ENCODE measurements at places on chromosomes 7 and 10.
A peak's percentile ranks its signal among the peaks of the same experiment; 100 is the strongest.

- no peak for DNase-seq
Observed at GRCh38 chr10:71678057-71678805, 41.3 kb downstream of the C10orf105 start.

DNA sequence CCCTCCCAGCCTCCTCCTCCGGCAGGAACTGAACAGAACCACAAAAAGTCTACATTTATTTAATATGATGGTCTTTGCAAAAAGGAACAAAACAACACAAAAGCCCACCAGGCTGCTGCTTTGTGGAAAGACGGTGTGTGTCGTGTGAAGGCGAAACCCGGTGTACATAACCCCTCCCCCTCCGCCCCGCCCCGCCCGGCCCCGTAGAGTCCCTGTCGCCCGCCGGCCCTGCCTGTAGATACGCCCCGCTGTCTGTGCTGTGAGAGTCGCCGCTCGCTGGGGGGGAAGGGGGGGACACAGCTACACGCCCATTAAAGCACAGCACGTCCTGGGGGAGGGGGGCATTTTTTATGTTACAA, 83.3 kb downstream of the PAX2 start:
- peak; percentile 15 for DNase-seq

DNA sequence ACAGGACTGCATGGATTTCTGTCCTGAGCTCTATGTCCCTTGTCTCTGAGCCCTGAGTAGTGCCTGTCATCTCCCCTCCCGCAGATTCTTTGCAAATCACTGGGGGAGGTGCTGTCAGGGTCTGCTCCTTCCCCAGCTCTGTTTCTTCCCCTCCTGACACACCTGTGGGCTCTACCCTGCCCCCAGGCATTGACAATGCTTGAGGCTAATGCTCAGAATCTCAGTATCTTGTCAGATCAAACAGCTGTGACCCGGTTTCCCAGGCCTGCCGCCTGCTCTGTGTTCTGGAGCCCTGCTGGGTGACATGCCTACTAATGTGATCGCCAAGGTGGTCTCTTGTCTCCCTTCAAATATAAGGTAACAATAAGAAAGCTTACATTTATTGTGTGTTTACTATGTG, 209.0 kb downstream of the POU6F2 start:
- no peak for DNase-seq

DNA sequence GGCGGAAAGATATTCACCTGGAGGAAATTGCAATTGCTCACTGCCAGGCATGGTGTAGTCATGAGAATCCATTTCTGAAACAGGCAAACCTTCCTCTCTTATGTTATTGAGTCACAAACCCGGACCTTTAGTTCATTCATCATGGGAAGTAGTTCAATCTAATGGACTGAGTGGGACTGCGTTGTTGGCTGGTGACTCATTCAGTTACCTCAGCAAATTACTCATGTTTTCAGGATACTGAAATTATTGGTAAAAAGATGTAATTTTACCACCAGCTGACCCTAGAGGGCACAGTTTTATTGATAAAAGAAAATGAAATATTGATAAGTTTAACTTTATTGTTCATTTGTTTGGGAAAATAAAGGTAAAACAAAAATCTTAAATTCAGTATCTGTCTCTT, 1194.4 kb upstream of the SORCS1 start:
- peak; percentile 47 for DNase-seq

- DNase-seq = no peak
Observed at GRCh38 chr7:149319376-149319775, 57.4 kb downstream of the ZNF783 start.

DNA sequence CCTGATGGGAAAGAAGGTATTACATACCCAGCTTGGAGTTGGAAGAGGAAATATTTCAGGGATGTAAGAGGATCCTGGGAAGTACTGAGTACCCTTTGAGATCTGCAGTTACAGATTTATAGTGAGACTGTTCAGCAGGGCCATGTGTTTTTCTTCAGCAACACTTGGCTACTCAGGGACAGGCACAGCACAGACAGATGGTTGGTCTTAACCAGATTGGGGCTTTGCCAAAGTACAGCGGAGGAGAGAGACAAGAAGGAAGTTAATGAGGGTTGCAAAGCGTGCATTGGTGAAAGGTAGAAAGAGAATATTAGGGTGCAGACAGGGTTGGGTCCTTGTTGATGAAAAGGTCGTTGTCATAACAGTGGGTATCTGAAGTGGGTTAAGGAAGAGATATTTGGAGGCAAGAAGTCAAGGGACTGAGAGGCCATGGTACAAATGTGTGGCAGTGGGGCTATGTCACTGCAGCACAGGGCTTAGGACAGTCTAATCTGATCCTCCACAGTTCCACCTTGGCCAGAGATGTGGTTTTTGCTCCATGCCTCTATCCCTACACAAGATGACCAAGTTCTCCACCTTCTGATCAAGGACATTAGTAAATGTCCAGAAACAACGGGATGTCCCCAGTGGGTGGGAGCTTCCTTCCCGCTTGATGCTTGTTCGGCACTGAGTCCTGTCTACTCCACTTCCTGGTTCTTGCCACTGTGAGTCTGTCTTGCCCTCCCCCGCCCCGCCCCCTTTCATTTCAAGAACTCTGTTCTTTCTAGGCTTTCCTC, 18.9 kb upstream of the DNAJC1 start:
- peak; percentile 17 for DNase-seq

DNA sequence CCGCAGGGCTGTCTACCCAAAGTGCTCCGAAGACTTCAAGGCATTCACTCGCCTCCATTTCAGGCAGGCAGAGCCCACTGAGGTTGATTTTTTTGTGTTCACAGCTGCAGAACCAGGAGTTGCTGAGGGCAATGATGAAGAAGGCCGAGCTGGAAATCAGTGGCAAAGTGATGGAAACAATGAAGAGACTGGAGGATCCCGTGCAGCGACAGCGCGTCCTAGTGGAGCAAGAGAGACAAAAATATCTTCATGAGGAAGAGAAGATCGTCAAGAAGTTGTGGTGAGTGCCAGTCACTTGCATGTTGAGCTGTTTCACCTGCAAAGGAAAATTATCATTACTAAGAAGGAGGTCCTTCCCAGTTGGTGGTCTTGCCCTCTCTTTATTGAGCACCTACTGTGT, 210.5 kb downstream of the ARHGAP21 start:
- peak; percentile 9 for DNase-seq

- no peak for DNase-seq
Observed at GRCh38 chr10:98556061-98556460, 109.3 kb upstream of the HPS1 start.

DNA sequence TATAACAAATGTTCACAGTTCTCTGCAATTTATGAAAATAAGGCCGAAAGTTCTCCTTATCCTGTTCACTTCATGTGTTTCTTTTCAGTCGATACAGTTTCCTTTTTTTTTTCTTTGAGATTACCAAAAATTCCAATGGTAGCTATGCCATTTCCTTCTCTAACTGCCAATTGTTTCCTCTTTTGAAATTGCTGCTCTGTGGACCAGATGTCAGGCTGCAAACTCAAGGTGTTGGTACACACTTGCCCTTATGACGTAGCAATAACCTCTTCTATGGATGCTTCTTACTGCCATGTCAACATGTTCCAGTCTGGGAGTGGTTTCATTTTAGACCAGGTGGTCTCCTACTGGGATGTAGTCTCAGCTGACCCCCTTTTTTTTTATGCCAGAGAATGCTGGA, 52.9 kb downstream of the CASD1 start:
- DNase-seq = no peak

DNA sequence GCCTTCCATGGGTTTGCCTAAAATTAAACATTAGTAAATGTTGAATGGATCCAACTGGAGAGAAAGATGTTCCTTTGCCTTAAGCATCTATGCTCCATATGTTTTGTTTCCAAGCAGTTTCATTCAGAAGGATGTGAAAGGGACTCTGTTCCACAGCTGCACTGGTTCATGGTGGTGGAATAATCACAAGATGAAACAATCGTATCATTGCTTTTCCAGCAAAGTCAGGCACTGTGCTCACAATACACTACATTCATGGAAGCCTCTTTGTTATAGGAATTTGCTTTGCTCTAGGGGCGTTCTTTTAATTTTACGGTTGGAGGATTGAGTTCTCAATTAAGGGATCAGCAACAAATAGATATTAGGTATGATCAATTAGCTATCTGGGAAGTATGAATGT, 33.8 kb downstream of the RAMP3 start:
- no peak for DNase-seq

GRCh38 chr10:95758351-95759025, 2.5 kb downstream of the ENTPD1 start:
- peak; percentile 65 for DNase-seq

DNA sequence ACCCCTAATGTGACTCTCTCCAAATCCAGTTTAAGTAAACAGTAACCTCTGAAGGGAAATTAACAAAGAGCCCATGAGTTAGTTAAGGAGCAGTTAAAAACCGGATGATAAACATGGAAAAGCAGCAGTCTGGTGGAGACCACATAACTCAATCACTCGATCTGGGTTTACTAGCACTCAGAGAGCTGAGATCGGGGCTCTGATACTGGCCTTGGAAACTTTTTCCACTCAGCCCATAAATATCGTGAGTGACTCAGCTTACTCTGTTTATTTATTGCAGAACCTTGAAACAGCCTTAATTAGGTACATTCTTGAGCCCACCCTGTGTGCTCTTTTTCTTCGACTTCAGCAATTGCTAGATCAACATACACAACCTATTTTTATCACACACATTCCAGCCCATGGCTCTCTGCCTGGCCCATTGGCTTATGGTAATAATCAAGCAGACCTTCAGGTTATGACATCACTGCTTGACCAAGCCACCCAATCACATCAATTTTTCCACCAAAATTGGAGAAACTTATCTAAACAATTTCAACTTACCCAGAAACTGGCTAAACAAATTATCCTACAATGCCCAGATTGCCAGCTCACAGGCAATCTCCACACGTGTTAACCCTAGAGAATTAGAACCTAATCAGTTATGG, 82.2 kb upstream of the GPR22 start:
- no peak for DNase-seq

- no peak for DNase-seq
Observed at GRCh38 chr10:69588358-69588757, 15.1 kb upstream of the NEUROG3 start.

DNA sequence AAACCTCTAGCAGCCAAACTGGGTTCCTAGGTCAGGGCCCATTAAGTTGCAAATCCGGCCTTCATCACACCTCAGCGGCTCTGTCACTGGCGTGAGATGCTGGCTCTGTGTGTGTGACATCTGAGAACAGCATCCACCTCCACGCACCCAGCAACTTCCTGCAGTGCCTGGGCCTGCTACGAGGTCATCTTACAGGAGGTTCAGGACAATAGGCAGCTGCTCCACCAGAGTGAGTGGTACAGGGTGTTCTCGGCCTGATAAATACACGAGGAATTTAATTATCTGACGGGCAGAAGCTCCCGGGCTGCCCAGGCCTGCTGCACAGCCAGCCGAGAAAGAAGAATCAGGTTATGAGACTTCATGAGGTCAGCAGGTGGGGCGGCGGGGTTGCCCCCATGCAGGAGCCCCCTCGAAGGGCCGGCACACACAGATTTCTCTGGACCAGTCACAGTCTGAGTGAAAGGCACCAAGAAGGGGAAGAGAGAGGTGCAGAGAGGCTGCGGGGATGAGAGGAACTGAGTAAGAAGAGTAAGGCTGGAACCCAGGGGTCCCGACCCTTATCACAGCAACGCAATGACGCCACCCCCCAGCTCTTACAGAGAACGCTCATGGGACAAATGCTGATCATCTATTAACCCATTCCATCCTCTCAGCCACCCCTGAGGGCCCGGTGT, 49.3 kb downstream of the CALML3 start:
- DNase-seq = no peak

DNA sequence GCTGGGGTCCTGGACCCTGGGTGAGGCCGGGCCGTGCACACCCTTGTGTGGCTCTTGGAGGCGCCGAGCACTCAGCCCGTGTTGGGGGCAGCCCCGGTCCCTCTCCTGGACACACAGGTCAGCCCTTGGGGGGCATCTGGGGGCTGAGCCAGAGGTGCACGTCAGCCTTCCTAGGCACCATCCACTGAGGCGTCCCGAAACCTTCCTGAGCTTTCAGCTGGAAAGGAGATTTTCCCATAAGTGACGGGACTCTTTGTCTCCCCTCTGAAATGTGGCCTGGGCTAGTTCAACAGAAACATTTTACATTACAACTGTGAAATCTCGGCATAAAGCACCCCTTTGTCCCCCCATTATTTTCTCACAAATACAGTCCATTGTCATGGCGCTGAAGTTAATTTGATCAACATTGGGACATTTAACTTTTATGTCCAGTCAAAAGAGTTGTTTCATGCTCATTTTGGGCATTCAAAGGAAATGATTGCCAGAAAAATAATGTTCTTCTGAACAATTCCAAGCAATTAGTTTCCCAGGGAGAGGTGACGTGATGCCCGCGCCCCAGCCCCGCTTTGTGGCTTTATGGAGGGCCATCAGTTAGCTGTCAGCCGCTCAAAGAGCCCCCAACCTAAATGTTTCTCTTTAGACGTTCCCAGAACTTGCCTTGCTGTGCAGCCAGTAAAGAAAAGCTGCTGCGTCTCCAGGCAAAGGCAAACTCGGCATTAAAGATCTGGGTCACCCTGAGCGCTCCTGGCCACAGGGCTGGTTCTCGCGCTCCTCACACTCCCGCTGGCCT, 70.8 kb downstream of the NKX6-2 start:
- no peak for DNase-seq

DNA sequence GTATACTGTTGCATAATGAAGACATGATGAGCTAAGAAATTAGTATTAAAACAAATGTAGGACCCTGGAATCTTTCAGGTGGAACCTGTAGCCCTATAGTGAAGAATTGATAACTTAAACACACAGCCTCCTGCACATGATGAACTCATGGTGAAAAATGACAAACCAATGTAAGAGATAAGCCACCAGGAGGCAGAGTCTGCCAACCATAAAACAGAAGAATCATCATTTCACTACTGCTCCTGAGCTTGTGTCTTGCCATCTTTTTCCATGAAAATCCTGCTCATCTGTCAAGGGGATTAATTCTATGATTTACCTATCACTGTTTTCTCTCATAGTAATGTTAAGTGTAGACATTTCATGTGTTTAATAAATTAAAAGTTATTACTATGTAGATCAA, 363.9 kb downstream of the MALRD1 start:
- DNase-seq = no peak

DNA sequence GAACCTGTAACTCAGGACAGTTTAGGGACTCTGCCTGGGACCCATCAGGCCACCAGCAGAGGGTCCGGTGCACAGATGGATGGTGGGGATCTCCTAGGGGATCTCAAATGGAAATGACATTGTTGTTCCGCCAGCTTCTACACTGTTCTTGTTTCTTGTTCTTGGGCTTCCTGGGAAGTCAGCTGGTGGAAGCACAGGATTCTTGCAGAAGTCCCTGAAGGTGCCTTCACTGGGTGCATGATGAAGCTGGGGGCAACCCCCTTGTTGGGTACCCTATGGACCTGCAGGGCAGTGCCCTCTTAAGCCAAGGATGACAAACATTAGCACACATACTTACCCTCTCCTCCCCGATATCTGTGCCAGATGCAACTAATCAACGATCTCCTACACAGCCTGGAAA, 18.6 kb downstream of the SFTPD start:
- DNase-seq = no peak
